ENCODE measurements at places on chromosomes 1 and 21.

GRCh38 chr1:41740630-41741239, 178.0 kb downstream of the HIVEP3 start:
- no peak for DNase-seq

GRCh38 chr1:202349206-202349928, 868 bp downstream of the PPP1R12B start:
- no peak for DNase-seq

- DNase-seq = no peak
Observed at GRCh38 chr1:162412002-162412401, at the start of gene SH2D1B. Gene SH2D1B (minus strand): TSS chr1:162412136. CDS start chr1:162412016, 120 bp downstream.

- DNase-seq = no peak
Observed at GRCh38 chr1:108130794-108131193, 69.3 kb downstream of the SLC25A24 start.

GRCh38 chr1:109644670-109645069, 11.2 kb upstream of the GSTM4 start:
- DNase-seq = no peak

DNA sequence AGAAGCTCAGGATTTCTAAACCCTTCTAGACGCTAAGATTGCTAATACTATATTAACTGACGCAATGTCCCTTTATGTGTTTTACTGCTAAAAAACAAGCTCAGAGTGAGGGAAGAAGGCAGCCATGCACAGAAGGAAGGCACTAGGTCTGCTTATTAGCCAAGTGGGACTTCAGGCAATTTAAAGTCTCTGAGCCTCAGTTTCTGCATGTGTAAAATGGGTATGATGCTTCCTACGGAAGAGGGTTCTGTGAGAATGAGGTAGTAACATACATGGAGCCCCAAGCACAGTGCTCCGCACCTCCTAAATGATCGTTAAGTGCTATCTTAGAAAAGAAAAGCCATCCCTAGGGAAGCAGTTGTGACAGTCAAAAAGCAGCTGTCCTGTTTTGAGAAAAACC, 16.9 kb downstream of the MIS18A start:
- DNase-seq = no peak

DNA sequence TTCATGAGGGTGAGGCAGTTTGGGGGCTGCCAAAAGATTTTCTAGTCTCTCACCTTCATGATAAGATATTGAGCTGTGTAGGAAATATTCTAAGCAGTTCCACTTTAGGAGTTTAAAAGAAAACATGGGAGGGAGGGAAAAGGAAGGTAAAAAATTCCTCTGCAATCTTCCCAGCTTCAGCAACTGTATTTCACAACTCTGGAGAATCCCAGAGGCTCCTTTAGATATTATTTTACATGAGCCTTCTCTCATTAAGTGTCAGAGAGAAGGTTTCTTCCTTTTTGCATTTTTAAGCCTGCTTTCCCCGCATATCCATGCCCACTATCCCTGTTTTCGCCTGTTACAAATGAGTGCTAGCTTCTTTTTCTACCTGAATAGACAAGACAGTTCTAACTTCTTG, 289.4 kb downstream of the CHRM3 start:
- DNase-seq = no peak

DNA sequence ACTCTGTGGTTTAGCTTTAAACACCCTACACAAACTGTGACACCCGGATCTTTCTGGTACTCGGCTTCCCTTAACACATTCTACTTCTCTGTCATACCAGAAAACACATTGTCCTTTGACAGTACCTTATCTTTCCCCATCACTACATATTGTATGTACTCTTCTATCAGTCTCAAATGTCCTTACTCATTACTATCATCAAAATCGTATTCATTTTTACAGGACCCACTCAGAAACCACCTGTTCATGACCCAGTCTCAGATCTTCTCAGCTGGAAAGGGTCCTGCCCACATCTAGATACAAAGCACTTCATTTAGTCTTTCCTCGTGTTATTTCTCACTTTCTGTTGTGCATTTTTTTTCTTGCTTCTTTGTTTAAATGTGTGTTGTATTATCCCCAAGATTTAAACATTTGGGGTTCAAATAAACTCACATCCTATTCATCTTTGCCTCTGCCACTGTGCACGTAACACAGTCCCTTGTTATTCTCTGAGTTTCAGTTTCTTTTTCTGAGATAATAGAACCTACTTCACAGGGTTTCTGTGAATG, 27.7 kb downstream of the CD34 start:
- DNase-seq = no peak

DNA sequence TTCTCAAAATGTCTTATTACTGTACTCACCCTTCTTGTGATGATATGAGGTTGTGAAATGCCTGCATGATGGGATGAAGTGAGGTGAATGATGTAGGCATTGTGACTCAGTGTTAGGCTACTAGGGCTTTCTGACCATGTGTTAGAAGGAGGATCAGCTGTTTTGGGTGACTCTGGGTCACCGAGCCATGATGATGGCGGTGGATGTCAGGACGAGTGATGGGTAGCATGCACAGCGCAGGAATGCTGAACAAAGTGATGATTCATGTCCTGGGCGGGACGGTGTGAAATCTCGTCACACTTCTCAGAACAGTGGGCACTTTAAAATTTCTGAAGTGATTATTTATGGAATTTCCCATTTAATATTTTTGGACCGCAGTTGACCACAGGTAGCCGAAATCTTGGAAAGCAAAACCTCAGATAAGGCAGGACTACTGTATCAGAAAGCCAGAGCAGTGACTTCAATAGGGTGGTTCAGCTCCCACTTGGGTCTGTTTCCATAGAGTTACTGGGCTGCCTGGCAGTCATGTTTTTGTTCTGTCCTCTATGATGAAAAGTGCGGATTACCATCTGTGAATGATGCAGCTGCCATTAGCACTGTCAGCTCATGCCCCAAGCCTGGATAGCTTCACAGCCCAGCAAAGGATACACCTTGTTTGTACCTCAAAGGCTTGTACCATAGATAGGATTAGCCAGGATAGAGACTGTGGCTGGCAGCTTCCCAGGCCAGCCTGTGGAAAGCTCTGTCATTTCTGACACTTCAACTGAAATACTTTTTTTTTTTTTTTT, 26.6 kb downstream of the IL6R start:
- no peak for DNase-seq

DNA sequence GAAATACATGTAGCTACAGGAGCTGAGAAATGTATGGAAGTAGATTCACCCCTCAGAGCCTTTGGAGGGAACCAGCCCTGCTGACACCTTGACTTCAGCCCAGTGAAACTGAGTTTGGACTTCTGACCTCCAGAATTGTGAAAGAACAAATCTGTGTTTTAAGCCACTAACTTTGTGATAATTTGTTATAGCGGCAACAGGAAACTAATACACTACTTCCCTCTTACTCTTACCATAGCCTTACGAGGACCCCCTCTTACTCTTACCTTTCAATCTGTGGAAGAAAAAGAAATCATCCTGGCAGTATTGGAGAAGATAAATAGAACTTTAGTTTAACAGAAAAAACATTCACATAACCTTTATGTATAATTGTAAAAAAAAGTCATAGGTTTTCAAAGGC, 353.6 kb upstream of the USP24 start:
- DNase-seq = no peak

- DNase-seq = no peak
Observed at GRCh38 chr1:32592943-32593342, 53.7 kb downstream of the ZBTB8A start.

DNA sequence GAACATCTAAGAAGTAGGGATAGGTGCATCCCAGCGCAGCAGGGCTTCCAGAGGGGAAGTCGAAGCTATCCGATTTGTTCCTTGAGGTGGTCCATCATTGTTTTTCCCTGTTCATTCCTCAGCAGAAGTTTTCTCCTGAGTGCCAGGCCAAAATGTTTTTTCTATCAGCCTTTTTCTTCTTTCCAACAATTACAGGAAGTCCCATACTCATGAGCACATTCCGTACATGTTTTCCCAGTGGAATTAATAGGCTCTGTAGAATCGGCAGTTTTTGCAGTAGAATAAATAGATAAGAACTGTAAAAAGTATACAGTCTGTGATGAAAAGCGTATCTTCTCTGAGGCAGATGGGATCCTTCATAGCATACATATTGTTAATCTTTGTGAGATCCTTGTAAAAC, 24.8 kb downstream of the CD101 start:
- DNase-seq = no peak

DNA sequence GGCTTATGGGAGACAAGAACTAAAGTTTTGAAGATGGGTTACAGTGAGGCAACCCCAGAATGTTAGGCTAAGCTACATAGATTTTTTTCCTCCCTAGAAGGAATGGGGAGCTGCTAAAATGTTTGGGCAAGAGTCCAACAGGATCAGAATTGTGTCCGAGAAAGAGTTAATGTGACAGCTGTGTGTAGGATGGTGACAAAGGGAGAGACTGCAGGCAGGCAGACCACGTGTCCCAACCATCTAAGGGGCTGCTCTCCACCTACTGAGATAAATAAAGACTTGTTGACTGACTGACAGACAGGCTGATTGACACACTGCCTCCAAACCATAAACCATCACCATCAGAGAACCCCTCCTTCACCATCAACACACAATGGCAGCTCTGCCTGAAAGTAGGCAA, 133.7 kb upstream of the CTTNBP2NL start:
- DNase-seq = no peak

DNA sequence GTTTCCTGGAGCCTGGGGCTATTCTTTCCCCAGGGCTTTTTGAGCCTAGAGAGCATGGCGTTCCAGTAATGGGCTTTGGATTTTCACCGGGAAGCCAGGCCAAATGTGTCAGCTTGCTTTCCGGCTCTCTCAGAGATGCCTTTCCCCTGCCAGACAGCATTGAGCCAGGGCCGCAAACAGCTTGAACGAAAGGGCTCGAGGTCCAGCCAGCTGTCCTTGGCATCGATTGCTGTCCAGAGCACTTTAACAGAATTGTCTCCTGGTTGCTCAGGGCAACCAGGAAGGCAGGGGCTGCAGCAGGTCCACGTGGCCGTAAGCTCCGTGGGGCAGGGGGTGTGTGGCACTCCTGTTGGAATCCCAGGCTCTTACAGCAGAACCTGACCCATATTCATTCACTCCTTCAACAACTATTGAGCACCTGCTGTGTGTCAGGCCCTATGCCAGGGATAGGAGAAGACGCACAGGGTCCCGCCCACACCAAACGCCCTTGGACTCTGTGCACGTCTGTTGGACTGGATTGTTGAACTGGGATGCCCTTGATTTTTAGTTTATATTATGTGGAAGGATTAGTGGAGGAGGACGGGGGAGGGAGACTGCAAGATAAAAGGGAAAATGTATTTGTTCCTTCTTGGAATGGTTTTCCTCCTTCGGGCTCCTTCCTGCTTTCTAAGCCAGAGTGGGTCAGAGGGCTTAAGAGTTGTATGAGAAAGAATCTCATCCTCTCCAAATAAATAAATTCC, 38.7 kb upstream of the EFHD2 start:
- no peak for DNase-seq

- DNase-seq = no peak
Observed at GRCh38 chr1:202276081-202276715, 65.5 kb downstream of the UBE2T start.

GRCh38 chr1:193988885-193989284, 802.5 kb upstream of the B3GALT2 start:
- DNase-seq = no peak

- no peak for DNase-seq
Observed at GRCh38 chr1:55684131-55684650, 469.0 kb upstream of the USP24 start.

GRCh38 chr1:113990961-113991360, 11.7 kb downstream of the OLFML3 start:
- no peak for DNase-seq

- no peak for DNase-seq
Observed at GRCh38 chr1:154819628-154820590, 50.2 kb downstream of the KCNN3 start.

GRCh38 chr1:226677027-226678020, 61.8 kb downstream of the ITPKB start:
- no peak for DNase-seq

- no peak for DNase-seq
Observed at GRCh38 chr1:24048205-24048869, 63.6 kb downstream of the MYOM3 start.

DNA sequence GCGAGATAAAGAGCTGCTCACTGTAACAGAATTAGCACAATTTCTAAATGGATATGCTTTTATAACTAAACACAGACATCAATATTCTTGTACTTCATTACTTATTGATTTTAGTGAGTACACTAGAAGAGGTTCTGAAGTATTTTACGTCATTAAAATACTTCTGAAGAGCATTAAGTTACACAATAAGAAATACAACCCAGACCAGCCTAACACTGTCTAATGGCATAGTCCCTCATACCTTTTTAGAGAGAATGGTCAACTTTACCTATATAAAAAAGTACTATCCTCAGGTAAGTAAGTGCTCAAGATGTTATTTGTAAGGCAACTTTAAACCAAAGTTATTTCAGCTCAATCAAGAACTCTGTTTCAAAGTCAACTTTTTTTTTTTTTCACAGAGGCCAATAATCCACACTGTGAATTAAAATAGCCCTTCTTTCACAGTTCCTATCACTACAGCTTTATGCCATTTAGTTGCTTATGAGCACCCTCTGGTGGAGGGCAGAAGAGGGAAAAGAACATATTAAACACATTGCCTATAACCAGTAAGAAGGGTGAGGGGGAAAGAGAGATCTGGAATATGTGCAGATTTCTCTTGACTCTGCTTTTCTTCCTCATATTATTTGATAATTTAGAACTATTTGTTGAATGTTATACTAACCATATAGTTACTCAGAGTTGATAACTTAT, 182.1 kb upstream of the DMRTA2 start:
- no peak for DNase-seq

DNA sequence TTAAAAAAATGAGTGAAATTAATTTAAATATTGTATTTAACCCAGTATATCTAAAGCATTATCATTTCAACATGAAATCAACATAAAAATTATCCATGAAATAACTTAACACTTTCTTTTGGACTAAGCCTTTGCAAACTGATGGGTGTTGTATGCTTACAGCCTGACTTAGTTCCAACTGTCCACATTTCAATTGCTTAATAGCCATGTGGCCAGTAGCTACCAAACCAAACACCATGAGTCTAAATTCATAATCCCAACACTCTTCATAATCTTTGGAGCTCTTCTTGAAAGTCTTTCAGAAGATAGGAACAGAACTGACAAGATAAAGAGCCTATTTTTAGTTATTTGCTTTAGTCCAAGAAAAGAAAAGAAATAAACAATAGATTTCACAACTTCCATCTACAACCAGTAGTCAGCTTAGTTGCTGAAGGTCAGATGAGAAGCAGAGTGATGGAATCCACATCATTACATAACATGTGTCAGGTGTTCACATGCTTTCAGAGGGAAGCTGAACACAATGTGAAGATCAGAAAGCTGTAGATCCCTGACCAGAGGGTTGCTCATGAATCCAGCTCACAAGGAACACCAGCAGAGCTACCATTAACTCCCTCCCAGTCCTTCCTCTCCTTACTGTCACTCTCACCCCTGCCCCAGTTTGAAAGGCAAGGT, 144.0 kb upstream of the ZNF648 start:
- DNase-seq = no peak

Measured in cortex of kidney (tissue), 1 donor.